ENCODE measurements at places on chromosomes 2 and 18. TPM values are rescaled to one million over a fixed set of nuclear protein-coding genes. Genes with fewer than 3 reads are reported as not detected.

The SALL3 gene
- total RNA-seq, result not detected

The BZW1 gene
- total RNA-seq, result 580 TPM

The TNFAIP6 gene
- not detected for total RNA-seq

The FOSL2 gene
- 74.8 TPM for total RNA-seq

The CNRIP1 gene
- total RNA-seq, result 0.33 TPM

The CHPF gene
- total RNA-seq, result 168 TPM

The UGT1A4 gene
- 0.33 TPM for total RNA-seq

The FBXO48 gene
- total RNA-seq, result 0.56 TPM

The PPP1R1C gene
- 14.6 TPM for total RNA-seq

The EGR4 gene
- total RNA-seq, result not detected

Measured in airway epithelial cell (primary cell).